NCI-H526 treated with DMSO at 0.1 percent for 48 hours (cell line): ENCODE measurements at places on chromosomes 7 and 10.

DNA sequence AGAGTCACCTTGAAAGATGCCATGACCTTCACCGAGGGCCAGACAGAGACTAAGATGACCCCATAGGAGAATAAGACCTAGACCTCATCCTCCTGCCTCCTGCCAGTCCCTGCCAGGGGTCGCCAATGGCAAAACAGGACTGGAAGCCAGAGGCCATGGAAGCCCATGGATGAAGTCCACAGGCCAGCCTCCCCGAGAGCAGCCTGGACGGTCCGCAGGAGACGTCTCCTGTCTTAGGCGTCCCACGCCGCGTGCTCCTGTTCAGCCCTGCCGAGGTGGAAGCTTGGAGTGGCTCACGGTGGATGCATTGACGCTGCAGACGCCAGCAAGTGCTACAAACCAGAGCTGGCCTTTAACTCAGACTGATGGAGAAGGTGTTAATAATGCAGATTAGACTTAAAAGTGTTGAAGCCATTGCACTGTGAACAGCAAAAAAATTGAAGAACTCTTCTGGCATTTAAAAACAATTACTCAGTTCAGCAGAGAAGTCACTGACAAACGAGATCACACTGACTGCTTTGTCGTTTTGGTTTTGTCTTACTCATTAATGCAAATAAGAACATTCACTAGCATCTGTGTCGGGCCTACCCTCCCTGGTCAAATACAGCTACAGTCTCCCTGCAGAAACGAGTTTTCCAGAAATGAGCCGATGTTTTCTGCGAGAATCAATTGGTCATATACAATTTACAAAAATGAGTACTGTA is 38.1 kb upstream of the FAM20C start:
- peak; percentile 85 for DNase-seq

- peak; percentile 1 for DNase-seq
These were observed 47.6 kb upstream of the TMEM72 start for GRCh38 chr10:44863344-44864047.

- DNase-seq, result no peak
These were observed 130.8 kb upstream of the LYZL1 start for GRCh38 chr10:29158066-29158465.

GRCh38 chr7:3240826-3241430 is 60.1 kb upstream of the SDK1 start:
- no peak for DNase-seq

- no peak for DNase-seq
These were observed 133.5 kb upstream of the FEZF1 start for GRCh38 chr7:122438006-122438405.

- no peak for DNase-seq
These were observed 573.5 kb downstream of the TNS3 start for GRCh38 chr7:47008461-47008860.

DNA sequence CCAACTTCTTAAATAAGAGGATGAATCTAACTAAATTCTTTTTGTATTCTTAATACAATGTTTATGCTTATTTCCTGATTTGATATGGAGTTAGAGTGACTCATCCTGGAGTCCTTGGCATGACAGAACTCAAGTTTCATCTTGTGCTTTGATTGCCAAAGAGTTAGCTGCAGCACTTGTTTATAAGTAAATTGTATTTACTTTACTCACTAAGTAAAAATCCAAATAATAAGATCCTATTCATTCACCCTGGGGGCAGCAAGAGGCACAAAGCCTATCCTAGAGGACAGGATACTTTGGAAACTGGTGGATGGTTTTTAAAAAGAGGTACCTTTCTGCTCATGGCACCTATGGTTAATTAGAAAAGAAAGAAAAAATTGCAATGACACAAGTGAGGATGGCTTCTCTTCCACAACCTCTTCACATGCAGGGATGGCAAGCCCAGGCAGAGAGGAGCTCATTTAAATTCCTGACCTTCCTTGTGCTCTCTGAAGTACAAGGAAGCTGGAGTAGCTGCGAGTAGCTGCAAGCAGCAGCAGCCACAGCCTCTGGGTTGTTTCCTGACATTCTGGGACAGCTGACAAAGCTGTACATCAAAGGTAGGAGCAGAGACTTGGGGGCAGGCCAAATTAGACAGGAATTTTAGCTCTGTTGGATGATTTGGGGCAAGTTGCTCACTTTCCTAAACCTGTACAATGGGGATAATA is 28.5 kb upstream of the CROT start:
- DNase-seq, result no peak

DNA sequence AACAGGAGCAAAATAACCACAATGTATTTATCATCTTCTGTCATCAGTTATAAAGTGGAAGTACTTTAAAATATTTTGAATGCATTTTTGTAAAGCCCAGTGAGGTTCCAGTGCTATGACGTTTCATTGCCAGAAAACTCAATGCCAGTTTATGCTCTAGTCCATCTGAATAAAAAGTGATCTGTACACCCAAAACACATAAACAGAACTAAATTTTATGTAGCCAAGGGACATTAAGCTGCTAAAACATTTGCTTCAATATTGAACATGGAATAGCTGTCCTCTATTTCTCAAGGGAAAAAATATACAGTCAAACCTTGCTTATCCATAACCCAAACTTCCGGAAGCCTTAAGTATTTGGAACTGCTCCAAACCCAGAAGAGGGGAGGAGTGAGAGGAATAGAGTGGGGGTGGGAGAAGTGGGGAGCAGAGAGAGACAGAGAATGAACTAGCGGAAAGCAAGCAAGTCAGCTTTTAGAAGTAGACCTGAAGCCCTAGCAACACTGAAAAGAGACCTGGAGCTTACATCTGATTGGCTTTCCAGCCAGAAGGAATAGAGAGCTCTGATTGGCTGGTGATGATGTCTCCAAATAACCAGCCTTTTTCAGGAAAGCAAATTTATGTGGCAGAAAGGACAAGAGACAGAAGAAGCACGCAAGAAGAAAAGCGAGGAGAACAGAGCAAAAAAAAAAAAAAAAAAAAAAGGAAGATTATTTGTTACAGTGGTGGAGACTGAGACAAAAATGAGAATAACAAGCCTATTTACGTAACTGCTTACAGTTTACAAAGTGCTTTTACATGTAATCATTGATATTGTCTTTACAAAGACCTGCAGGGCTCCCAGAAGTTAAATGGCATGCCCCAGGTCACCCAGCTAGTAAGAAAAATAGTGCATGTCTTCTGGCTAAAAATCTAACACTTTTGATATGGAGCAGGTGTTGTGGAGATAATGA is 196.0 kb downstream of the RNLS start:
- DNase-seq, result peak; percentile 1

DNA sequence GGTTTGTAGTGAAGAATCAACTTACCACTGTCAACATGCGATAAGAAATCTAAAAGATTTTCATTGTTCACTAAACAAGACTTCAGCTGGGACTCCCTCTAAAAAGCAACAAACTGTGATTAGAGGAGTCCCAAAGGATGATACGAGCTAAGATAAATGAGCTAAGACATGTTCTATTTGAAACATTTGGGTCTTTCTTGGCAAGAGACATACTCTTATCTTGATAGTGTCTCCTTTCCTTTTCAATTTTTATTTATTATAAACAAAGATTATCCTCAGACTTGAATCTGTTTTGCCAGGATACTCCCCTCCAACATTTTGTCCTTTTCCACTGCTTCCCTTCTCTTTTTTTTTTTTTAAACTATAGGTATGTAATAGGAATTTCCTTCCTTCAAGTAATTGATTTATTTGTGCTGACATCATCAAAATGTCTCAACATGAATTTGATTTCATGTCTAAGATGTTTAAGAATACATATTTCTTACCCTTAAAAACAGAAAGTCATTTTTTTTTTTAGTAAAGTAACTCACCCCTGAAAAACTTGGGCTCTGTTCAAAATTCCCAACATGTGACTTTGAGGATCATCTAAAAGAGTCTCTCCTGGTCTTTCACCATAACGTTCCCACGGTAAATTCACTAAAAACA is 158.4 kb upstream of the NRP1 start:
- no peak for DNase-seq
